ENCODE measurements at places on chromosomes 16 and 17.

GRCh38 chr16:740764-741505 lies at the start of gene CIAO3:
Gene CIAO3 (minus strand): TSS chr16:740997. CDS start chr16:740985, 12 bp downstream.
- peak; percentile 89 for DNase-seq

DNA sequence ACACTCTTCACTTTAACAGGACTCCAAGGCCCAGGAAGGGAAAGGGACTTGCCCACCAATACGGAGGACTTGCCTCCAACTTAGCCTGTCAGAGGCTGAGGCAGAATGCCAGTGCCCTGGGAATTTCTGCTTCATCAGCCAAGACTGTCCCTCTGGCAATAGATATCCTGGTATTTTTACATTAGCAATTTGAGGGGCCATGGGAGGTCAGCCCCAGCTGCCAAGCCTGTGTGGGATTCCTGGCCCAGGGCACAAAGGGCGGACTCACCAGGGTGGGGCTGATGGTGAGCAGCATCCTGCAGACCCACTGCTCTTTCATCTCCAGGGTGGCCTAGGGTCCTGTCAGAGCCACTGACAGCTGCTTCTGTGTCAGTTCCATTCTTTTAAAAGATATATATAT lies 78.3 kb upstream of the CIBAR2 start:
- DNase-seq, result no peak

GRCh38 chr16:63301349-63301748 lies 1265.1 kb upstream of the CDH8 start:
- DNase-seq, result no peak

GRCh38 chr16:12704492-12705111 lies 99.1 kb downstream of the CPPED1 start:
- no peak for DNase-seq

- DNase-seq, result no peak
Measured at GRCh38 chr16:75479421-75479990, 15.0 kb upstream of the TMEM170A start.

DNA sequence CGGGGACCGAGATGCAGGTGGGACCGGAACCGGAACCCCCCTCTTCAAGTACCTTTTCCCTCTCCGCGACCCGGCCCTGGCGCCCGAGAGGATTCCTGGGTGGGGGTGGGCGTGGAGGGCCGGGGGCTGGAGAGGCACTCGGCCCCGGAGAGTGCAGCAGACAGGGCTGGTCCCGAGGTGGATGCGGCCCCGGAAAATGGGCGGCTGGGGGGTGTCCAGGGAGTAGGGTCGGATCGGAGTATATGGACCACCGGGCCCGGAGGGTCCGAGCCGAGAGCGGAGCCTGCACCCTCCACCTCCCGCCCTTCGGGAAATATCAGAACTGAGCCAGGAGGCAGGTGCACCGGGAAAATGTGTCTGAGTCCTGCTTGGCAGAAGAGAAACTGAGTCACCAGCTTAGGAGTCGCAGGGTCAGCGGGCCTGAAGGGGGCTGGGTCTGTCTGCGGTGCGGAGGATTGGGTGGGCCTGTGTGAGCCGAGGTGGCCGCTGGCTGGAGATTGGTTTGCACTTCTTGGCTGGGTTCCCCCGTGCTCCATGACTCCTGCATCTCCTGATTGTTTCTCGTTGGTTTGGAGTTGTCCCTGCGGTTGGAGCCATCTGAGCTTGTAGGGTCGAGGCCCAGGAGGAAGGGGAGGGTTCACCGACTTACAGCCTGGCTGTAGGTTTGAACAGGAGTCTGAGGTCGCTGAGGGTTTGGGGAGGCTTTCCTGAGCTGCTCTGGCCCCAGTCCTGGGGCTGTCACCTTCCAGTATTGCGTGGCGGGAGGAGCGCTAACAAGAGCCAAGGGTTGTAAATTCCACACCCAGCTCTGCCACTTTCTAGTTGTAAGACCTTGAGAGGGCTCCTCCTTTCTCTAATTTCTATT lies 518 bp downstream of the SH2B1 start:
- DNase-seq, result peak; percentile 11

DNA sequence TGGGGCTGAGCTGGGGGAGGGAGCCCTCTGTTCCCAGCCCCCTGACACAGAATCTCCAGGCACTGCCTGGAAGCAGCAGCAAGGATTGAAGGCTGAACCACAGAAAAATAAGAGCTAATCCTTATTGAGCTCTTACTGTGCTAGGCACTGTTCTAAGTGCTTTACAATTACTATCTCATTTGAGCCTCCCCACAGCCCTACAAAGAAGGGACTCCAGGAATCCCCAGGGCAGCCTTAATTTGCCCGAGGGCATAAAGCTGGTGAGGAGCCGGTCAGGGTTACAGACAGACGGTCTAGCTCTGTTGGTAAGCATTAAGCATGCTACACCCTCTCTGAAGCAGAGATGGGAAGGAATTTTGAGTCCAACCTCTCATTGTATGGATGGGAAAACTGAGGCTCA lies 7.0 kb downstream of the SAMD14 start:
- no peak for DNase-seq

GRCh38 chr17:14471052-14471451 lies 170.2 kb downstream of the HS3ST3B1 start:
- no peak for DNase-seq

- DNase-seq, result peak; percentile 91
Measured at GRCh38 chr16:11232852-11233726, 22.9 kb downstream of the SOCS1 start.

DNA sequence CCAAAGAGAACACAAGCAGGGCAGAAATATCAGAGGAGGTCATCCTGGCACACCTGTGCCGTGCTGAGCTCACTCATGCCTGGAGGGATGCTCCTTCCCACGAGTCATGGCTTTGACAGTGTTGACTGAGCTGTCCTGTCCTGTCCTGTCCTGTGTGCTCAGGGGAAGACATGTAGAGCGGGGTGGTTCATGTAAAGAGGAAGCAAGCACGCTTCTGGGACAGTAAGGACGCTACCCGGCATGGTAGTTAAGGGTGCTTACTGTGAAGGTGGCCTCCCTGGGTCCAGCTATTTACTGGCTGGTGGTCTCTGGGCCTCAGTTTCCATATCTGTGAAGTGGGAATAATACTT lies 398 bp downstream of the LGALS9 start:
- DNase-seq, result no peak

- no peak for DNase-seq
Measured at GRCh38 chr16:18832613-18833012, 31.3 kb upstream of the ARL6IP1 start.

- peak; percentile 68 for DNase-seq
Measured at GRCh38 chr17:35046740-35047283, 16.7 kb downstream of the RFFL start.

DNA sequence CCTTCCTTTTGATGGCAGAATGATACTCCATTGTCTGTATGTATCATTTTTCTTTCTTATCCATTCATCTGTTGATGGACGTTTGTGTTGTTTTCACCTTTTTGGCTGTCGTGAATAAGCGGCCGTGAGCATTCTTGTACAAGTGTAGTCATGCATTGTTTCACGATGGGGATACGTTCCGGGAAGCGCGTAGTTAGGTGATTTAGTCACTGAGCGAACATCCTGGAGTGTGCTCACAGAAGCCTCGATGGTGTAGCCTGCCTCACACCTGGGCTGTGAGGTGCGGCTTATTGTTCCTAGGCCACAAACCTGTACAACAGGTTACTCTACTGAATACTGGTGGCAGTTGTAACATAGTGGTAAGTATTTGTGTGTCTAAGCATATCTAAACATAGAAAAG lies 136.5 kb downstream of the CMIP start:
- DNase-seq, result no peak

DNA sequence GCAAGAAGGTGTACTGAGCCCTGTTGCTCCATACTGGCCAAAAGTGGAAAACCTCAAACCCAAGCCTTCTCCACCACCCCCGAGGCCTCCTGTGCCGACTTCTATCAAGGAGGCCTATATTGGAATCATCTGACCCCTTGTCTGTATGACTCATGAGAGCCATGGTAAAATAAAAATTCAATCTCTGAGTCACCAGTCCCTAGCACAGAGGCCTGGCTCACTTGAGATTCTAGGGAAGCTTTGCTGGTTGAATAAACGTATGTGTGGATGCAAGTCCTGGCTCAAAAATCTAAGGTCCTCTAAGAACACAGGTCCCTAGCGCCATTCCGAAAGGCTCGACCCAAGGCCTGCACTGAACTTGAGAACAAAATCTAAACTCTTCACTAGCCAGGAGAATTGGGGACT lies 15.0 kb downstream of the NSMCE1 start:
- no peak for DNase-seq

DNA sequence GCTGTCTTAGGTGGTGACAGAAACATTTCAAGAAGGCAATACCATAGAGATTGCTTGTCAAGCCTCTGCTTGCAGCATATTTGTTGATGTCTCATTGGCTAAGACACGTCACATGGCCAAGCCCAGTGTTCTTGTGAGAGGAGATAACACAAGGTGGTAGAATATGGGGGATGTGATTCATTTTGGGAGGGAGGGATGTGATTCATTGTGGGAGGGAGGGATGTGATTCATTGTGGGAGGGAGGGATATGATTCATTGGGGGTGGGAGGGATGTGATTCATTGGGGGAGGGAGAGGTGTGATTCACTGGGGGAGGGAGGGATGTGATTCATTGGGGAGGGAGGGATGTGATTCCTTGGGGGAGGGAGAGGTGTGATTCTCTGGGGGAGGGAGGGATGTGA lies 470.5 kb upstream of the SALL1 start:
- no peak for DNase-seq

DNA sequence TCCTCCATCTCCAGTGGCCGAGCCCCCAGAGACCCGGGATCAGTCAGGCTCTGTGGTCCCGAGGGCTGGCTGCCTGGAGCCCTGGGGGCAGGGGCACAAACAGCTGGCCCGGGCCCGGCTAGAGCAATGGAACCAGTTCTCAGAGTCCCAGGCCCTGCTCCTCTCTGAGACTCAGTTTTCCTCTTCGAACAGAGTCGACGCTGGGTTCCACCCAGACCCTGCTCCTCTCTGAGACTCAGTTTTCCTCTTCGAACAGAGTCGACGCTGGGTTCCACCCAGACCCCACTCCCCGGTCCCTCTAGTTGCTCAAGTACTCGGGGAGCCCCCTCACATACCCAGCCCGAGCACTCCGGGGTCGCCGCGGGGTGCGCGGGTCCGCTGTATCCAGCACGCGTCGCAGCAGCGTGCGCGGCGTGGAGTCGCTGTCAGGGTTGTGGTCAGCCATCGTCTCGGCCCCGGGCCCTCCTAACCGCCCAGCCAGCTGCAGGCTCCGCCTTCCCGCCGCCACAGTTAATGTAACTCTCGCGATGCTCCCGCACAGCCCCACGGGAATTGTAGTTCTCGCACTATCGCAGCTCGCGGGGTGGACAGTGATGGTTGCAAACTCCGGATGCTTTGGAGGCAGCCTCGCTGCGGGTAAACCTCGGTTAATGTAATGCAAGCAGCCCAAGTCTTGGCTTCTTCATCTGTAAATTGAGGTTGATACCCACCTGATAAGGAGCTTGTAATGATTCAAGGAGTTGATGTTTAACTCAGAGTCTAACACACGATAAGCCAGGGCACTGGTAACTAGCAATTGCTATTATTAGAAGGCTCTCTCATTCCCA lies 8.5 kb upstream of the THAP11 start:
- DNase-seq, result peak; percentile 94

GRCh38 chr17:27346228-27346899 lies 52.5 kb downstream of the WSB1 start:
- no peak for DNase-seq

- no peak for DNase-seq
Measured at GRCh38 chr16:66551788-66552285, 539 bp upstream of the CKLF start.

- no peak for DNase-seq
Measured at GRCh38 chr16:15502041-15502725, 67.8 kb downstream of the BMERB1 start.

GRCh38 chr16:13379266-13379665 lies 477.9 kb downstream of the SHISA9 start:
- no peak for DNase-seq

GRCh38 chr17:49859991-49860953 lies 12.4 kb upstream of the TAC4 start:
- no peak for DNase-seq

DNA sequence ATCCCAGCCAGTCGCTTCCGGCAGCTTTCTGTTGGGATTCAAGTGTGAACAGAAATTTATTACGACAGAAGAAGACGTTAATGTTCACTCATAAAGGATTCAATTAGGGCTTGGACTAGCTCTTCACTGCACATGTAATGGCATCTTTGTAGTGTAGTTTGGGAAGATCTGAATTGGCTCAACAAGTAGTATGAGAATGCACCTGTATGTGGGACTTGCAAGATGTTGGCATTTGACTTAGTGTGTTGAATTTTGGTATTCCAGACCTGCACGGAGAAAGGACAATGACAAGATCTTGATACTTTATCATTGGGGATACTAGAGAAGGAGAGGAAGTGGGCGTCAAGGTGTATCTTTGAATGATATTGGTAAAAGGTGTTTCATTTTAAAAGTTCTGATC lies 1.2 kb downstream of the PSMD11 start:
- no peak for DNase-seq

DNA sequence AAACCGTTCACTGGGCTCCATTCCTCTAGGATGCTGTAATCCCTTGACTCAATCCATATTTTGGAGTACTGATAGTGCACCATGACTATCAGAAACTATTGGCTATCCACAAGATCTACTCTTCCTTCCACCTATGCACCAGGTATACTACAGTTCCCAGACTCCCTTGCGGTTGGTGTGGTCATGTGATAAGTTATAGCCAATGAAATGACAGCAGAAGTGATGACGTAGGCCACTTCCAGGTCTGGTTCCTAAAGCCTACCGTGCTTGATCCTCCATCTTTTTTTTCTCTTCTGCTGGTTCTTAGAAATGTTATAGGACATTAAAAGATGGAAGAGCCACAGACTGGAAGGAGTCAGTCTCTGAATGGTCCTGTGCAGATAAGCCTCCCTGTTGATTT lies 278.8 kb upstream of the C16orf82 start:
- DNase-seq, result no peak

DNA sequence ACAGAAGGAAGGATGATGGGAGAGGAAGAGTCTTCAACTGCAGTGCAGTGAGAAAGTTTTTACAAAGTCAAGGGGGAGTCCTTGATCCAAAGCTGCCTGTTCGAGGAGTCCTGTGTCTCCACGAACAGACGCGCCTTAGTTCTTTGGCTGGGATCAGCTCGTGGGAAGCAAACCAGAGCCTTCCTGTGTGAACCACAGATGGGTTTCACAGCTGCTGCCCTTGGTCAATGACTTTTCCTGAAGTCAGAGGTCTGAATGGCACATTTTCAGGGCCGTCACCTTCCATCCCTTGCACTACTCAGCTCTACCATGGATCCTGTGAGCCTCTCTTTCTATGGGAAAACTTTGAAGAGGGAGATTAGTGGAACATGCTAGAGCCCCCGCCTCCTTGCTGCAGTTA lies 4.2 kb upstream of the SBK1 start:
- no peak for DNase-seq
